ENCODE measurements at places on chromosomes 3 and 15. TPM values are rescaled to one million over a fixed set of nuclear protein-coding genes. Genes with fewer than 3 reads are reported as not detected.

NR2E3 gene
- not detected for total RNA-seq

ADGRG7 gene
- total RNA-seq = 22.3 TPM

ATP13A5 gene
- not detected for total RNA-seq

ESYT3 gene
- total RNA-seq = not detected

CMTM8 gene
- 0.58 TPM for total RNA-seq

GOLGA6L10 gene
- total RNA-seq = 1.6 TPM

ALG1L2 gene
- not detected for total RNA-seq

SLC28A1 gene
- not detected for total RNA-seq

ITPKA gene
- total RNA-seq = 0.50 TPM

PDZRN3 gene
- total RNA-seq = not detected

LMAN1L gene
- total RNA-seq = not detected

ADAMTS9 gene
- total RNA-seq = not detected

TTC23 gene
- total RNA-seq = not detected

TAMM41 gene
- 16.2 TPM for total RNA-seq

Measured in CD8-positive, alpha-beta T cell (primary cell).